ENCODE measurements at places on chromosomes 7 and 10. TPM values are rescaled to one million over a fixed set of nuclear protein-coding genes. Genes with fewer than 3 reads are reported as not detected.

Gene MYH16
- total RNA-seq = 1.4 TPM

Gene MSMB
- not detected for total RNA-seq

Gene ZNF365
- total RNA-seq = 2.0 TPM

Gene HABP2
- not detected for total RNA-seq

Gene CTTNBP2
- total RNA-seq = 2.0 TPM

Gene NRCAM
- total RNA-seq = 11.0 TPM

Gene FFAR4
- not detected for total RNA-seq

Gene GIMAP1
- total RNA-seq = not detected

Gene ZNF467
- 0.12 TPM for total RNA-seq
